Cardiac fibroblast (primary cell): ENCODE measurements at places on chromosomes 6 and 20.

DNA sequence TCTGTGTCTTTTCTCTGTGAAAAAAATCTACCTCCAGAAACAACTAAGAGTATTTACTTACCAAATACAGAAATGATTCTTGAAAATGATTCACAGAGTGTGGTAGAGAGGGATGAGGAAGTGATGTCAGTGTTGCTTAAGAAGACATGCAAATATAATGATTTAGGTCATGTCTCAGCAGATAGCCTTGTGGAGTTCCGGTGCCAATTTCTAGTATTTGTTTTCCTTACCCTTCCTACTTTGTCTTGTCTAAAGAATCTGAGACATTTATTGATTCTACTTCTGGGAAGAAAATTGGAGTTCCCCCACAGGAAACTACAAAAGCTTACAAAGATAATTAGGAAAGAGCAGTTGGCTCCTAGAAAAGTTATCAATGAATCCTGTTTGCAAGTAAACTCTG, 68.8 kb downstream of the GJA1 start:
- peak; percentile 96 for DNase-seq

- no peak for DNase-seq
Observed at GRCh38 chr20:1254254-1254653, 11.8 kb upstream of the SNPH start.

GRCh38 chr6:116408491-116408890, 37.7 kb downstream of the DSE start:
- DNase-seq = no peak

DNA sequence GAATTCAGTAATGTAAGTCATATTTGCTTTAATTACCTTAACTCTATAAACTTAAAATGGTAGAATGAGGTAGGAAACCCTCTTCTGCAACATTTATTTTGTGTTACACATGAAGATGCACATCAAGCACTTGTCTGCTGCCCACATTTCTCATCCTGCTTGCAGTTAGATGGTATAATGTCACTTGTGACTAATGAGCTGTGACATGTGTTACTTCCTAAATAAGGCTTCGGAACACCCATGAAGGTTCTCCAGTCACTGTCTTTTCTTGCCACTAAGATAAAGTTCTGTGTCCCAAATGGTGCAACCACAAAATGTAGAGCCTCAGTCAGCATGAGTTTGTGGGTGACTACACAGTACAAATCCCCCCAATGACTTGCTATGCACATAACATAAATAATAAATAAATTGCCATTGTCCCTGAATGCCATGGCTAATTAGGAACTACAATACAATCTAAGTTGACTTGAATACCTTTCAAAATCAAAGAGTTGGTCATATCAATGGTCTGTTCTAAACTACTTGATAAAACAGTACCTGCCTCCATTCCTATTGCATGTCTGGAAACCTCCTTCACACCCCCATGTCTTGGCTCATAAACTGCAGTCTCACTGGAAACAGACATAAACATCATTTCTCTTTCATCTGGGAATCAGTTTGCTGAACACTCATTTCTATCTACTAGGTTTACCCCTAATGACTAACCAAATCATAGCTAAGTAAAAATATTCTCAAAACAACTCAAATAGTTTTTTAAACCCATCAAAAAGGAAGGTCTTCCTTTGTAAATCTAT, 157.2 kb downstream of the PTPRK start:
- peak; percentile 16 for DNase-seq

GRCh38 chr20:62155428-62156253, 12.1 kb downstream of the SS18L1 start:
- DNase-seq = no peak

GRCh38 chr6:1860756-1861348, 251.1 kb downstream of the FOXC1 start:
- no peak for DNase-seq

- peak; percentile 28 for DNase-seq
Observed at GRCh38 chr20:8749101-8749500, 319.8 kb upstream of the PLCB4 start.

DNA sequence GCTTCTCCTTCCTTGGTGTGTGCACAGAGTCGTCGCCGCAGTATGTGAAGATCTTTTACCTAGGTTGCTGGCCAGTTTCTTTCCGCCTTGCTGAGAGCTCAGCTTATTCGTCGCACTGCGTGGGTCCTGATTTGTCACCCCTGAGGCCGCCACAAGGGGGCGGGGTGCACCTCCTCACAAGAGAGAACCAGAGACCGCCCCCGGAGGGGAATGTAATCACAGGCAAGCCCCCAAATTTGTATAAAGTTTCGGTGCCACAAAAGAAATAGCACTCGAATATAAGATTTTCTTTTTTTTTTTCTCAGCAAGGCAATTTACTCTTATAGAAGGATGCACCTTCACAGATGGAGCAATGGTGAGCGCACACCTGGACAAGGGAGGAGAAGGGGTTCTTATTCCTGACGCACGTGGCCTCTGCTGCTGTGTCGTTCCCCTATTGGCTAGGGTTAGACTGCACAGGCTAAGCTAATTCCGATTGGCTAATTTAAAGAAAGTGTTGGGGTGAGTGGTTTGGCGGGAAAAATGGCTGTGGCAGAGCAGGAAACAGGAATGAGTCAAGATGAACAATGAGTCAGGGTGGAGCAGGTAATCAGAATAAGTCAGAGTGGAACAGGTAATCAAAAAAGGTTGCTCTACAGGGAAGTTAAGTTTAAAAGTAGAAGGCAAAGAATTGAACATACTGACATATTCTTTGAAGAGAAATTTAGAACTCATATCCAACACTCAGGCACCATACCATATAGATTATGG, 19.5 kb downstream of the NCOA3 start:
- no peak for DNase-seq

- DNase-seq = no peak
Observed at GRCh38 chr20:23595941-23596340, 9.8 kb downstream of the CST9 start.

DNA sequence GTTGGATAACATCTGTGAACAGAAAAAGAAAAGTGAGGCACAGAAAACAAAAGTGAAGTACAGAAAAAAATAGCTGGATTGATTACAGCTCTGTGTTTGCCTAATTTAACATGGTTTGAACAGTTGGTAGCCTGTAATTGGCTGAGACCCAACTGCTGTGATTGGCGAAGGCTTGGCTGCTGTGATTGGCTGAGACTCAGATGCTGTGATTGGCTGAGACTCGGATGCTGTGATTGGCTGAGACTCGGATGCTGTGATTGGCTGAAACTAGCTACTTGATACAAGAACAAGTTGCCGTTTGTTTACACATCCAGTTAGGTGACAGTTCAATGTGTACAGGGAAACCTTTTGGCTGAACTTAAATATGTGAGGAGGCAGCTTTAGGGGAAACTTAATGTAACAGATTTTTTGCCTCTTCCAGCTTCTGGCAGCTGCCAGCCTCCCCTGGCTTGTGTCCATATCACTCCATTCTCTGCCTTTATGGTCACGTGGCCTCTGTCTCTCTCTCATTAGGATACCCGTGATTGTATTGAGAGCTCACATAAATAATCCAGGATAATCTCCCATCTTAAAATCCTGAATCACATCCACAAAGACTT, 223.4 kb upstream of the FOXA2 start:
- peak; percentile 33 for DNase-seq

DNA sequence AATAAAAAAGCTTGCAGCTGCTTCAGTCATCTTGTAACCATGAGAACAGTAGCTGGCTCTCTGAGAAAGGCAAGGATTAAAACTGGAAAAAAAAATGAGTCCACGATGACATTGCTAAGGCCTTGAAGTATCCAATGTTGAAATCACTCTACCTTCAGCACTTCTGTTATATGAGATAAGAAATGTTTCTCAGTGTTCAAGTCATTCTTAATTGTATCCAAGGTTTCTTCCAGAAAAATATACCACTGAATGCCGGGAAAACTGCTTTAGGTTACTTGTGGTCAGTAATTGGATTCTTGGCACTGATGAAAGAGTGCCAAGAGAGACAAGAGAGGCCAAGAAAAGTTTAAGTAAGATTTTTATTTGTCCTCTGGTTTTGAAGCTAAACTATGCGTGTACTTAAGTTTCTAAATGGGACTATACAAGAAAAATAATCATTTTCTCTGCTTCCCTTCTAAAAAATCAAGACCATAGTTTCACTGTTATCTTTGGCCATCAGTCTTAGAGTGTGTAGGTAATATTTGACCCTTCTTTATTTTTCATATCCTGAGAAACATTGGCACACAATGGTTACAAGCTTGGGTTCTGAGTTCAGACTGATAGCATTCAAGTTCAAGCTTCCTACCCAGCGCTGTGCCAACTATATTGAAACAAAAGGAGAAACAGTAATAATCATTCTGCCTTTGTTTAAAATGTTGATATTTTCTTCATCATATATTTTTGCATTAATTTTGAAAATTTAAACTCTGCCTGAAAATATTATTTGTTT, 84.6 kb downstream of the TRDN start:
- no peak for DNase-seq

- no peak for DNase-seq
Observed at GRCh38 chr6:170111816-170112582, 178.9 kb downstream of the DLL1 start.

- peak; percentile 94 for DNase-seq
Observed at GRCh38 chr6:75524322-75524972, 30.8 kb upstream of the FILIP1 start.

DNA sequence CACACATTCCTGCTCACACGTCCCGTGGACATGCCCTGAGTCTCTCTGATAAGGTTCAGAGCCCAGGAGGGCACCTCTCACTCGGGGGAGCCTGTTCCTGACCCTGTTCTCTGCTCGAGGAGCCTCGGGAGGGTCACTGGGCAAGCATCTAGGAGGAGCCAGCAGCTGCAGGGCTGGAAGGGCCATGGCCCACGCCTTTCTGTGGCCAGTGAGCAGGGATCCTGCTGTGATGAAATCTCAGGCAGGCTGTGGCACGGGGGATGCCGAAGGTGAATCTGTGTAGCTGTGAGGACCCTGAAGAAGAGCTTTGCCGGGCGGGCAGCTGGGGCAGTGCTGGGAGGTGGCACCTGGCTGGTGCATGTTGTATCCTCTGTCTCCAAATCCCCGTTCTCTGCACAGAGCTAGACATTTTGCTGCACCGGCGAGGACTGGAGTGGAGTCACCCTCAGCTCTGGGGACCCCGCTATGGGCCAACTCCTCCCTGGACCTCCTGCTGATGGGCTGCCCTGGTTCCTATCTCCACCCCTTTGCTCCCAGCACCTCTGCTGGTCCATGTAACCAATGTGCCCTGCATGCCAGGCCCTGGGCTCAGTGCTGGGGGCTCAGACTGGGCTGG, 7.1 kb upstream of the NPBWR2 start:
- no peak for DNase-seq

- no peak for DNase-seq
Observed at GRCh38 chr20:14488212-14488611, 150.8 kb upstream of the FLRT3 start.

- DNase-seq = no peak
Observed at GRCh38 chr6:15335385-15335784, 89.5 kb downstream of the JARID2 start.

DNA sequence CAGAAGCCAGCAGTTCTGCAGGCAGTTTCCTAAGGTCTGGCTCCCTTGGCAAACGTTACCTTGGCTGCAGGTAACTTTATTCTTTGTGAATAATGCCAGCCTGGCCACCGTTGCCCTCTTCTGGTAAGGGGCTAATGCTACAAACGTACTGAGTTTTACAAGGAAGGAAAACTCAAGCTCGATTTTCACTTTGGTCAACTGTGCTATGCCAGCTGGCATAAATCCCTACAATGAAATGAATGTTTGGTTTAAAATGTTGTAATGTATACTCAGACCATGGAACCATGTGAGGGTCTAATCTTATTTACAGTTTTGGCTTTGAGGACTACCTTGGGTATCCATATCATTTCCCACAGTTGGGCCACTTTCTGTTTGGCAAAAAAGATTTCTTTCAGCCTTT, 101.4 kb downstream of the SLX4IP start:
- peak; percentile 68 for DNase-seq

- DNase-seq = no peak
Observed at GRCh38 chr20:48608756-48609155, 219.0 kb downstream of the PREX1 start.

DNA sequence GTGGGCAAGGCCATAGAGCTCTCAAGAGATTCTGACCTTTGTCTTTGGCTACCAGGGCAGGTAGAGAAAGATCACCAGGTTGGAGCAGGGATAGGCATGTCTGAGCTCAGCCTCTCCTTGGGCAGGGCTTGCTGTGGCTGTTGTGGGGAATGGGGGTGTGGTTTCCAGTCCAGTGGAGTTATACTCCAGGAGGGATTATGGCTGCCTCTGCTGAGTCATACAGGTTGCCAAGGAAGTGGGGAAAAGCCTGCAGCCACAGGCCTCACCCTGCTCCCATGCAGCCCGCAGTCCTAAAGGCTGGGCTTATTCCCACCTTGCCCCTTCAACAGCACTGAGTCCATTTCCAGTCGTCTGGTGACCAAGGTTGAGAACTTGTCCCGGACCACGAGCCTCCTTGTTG, 21.9 kb downstream of the MEP1A start:
- no peak for DNase-seq

GRCh38 chr6:35248965-35249364, 10.6 kb upstream of the ZNF76 start:
- no peak for DNase-seq

- peak; percentile 69 for DNase-seq
Observed at GRCh38 chr6:52590152-52590891, 13.5 kb upstream of the TRAM2 start.

DNA sequence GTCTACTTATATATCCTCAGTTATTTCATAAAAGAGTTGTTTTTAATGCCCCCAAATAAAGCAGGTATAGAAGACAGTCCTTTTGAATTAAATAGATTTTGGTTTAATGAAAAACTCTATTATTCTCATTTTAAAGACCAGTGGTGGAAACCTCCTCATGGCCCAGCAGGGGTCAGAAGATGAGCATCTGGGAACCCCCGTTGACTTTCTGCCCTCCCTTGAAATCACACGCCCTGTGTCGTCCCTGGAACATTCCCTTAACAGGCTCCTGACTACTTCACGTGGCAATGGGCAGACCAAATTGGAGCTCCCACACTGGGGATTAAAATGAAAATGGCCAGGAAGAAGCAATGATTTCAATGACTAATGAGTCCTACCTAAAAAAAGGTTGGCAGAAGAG, 220.9 kb downstream of the KIF16B start:
- DNase-seq = no peak

GRCh38 chr6:116933485-116933884, 56.4 kb downstream of the RFX6 start:
- no peak for DNase-seq

- DNase-seq = peak; percentile 57
Observed at GRCh38 chr6:137734875-137735182, 132.2 kb upstream of the TNFAIP3 start.

GRCh38 chr6:24517659-24518543, 23.1 kb downstream of the ALDH5A1 start:
- no peak for DNase-seq

GRCh38 chr6:125107896-125108295, 45.7 kb upstream of the TPD52L1 start:
- no peak for DNase-seq

- no peak for DNase-seq
Observed at GRCh38 chr20:41074441-41074840, 45.8 kb downstream of the TOP1 start.

GRCh38 chr6:11426571-11426970, 111.0 kb upstream of the TMEM170B start:
- DNase-seq = no peak

DNA sequence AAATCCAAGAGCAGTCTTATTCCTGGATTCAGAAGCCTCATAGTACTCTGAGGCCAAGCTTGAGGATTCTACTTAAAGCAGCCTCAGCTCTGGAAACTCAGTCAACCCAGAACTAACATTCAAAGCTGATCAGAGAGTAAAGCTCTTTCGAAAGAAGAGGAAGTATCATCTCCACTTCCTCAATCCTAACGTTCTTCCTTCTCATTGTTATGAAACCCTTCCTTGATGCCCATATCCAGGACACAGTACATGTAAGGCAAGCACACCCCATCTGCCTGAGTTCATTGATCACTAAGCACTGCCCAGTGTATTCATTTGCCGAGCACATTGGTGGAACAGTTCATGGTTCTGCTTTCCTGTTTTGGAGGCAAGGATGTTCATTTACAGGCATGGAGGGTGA, at the start of gene IPCEF1:
IPCEF1 (minus strand) TSS at position 114 of the 400 bp plus-strand sequence. CDS start 90,856 bp downstream, outside the sequence.
- no peak for DNase-seq
